MM.1S (cell line): ENCODE measurements at places on chromosomes 6 and 20.
A peak's percentile ranks its signal among the peaks of the same experiment; 100 is the strongest.

- DNase-seq = peak; percentile 45
Observed at GRCh38 chr6:18323935-18324705, 59.8 kb upstream of the DEK start.

GRCh38 chr6:32973144-32974015 lies 5.0 kb downstream of the BRD2 start:
- DNase-seq = peak; percentile 49

DNA sequence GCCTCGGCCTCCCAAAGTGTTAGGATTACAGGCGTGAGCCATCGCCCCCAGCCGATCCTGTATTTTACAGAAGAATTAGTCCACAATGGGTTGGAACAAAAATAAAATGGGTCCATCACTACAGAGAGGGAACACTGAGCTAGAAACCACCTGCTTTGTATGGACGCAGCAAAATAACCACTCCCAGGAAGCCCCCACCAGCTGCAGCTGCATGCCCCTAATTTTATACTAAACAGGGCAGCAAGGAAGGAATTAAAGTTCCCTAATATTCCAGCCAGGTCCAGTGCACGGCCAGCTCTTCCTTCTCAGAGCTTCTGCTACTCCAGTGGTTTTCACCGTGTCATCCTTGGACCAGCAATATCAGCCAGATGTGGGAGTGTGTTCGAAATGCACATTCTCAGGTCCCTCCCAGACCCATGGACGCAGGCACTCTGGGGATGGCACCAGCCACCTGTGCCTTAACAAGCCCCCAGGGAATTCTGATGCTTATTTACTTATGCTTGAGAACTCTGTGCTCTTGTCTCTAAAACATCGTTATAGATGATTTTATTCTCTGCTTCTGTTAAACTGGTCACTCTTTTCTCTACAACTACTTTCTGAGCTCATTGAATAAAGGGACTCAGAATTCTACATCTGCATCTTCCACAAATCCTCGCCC lies 189.5 kb upstream of the SLC24A3 start:
- no peak for DNase-seq

- DNase-seq = no peak
Observed at GRCh38 chr6:142011156-142011555, 121.6 kb upstream of the GJE1 start.

DNA sequence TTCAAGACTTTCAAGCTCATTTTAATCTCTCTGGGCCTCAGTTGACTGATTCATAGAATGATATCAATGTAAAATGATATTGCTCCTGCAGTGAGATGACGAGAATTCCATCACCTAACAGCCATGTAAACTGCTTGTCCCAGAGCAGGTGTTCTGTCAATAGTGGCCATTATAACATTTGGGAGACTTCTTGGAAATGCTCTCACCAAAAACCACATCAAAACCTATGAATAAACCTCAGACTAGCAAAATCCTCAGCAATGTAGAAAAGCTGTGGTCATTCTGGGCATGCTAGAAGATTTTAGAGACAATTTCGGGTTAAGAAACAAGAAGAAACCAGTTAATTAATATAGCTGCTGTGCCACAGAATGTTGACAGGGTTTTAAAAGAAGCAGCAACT lies 225.4 kb downstream of the FRK start:
- no peak for DNase-seq

- DNase-seq = no peak
Observed at GRCh38 chr6:49898904-49899566, 32.7 kb upstream of the CRISP1 start.

- no peak for DNase-seq
Observed at GRCh38 chr6:74814440-74814839, 391.4 kb downstream of the COL12A1 start.
